Activated T-helper 1 cell treated with Interleukin-2 at 50 U/mL for 16 hours (primary cell): ENCODE measurements at places on chromosomes 1 and 21.

DNA sequence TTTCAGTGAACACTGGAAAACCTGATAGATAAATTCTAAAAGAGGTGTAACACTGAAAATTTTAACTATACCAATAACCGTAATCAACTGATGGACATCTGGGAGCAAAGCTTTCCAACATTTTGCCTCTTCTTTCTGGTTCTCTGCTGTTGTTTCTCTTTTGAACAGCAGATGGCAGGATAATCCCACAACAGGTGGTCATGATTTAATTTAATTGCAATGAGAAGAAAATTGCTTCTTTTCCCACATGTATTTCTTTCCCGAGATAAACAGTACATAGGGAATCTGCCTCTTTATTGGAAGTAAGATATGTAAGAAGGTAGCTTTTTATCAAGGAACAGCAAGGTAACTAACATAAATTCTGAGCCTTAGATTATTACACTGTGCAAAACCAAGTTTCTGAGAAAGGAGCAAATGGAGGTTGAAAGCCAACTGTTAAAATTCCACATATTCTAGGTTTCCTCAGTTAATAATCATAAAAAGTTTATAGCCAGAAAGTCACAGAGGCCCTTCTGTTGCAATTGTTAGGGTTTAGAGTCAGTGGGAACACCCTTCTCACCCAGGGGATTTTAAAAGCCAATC lies 72.9 kb downstream of the RPS6KA1 start:
- DNase-seq, result no peak

- no peak for DNase-seq
Measured at GRCh38 chr1:182658055-182658454, 26.3 kb downstream of the RGS8 start.

GRCh38 chr1:8357329-8358101 lies 39.6 kb downstream of the SLC45A1 start:
- DNase-seq, result no peak

- DNase-seq, result no peak
Measured at GRCh38 chr1:231606712-231607111, 19.9 kb upstream of the DISC1 start.

GRCh38 chr1:15154480-15155036 lies 1.0 kb downstream of the TMEM51 start:
- no peak for DNase-seq
